ENCODE measurements at places on chromosomes 13 and 19. TPM values are rescaled to one million over a fixed set of nuclear protein-coding genes. Genes with fewer than 3 reads are reported as not detected.

KCNJ14 gene
- 1.7 TPM for total RNA-seq

CYP4F2 gene
- not detected for total RNA-seq

ATXN8OS gene
- not detected for total RNA-seq

SHFL gene
- 61.3 TPM for total RNA-seq

PCDH20 gene
- total RNA-seq: not detected

DNA sequence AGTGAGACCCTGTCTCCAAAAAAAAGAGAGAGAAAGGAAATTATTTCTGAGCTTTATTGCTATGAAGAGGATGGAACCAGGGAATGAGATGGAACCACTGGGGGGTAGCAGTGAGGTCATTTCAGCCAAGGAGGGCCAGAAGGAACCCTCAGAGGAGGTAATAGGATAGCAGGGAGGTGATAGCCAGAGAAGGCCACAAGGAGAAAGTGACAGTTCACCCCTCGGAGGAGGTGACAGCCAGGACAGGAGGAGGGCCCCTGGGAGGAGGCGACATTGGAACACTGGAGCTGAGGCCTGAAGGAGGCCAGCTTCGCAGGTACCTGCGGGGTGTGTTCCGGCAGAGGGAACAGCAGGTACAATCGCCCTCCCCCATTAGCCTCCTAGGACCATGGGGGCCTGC, 675 bp upstream of the PGPEP1 start:
- no peak for DNase-seq

DNA sequence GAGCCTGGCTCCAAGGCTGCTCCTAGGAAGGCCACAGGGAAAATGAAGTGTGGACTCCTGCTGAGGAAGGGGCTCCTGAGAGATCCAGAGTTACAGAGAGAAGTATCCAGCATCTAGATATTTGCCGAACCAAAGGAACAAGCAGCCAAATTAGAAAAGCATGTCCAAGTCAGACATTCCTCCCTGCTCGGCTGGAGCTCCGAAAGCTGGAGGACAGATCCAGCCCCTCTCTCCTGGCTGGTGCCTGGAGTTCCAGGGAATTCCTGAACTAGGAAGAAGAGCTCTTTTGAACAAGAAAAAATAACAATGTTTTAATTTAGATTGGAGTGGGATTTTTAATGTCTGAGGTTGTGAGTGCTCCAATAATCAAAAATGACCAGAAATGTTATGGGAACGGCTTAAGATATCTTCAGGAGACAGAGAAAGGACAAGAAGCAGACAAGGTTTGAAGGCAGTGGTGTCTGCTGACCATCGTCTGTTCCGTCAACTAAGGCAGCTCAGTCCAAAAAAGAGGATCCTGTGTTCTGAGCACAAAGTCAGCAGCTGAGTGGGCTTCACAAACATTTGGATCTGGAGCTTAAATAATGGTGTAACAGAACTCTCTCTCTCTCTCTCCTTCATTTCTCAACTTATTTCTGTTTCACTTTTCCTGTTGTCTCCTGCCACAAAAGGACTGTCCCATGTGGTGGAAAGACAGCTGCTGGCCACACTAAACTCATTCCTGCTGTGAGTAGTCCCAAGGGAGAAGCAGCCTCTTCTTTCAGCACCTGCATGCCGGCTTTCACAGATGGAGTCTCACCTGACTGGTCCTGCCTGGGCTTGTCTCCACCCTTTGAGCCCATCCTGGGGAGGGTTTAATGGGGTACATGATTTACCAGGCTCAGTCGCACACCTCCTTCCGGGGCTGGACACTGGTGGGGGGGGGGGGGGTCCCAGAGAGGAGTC, 31.5 kb upstream of the IRS2 start:
- DNase-seq: no peak

- no peak for DNase-seq
These were observed 55.8 kb downstream of the SMARCA4 start for GRCh38 chr19:11016631-11017030.

- no peak for DNase-seq
These were observed 4.3 kb downstream of the RNF113B start for GRCh38 chr13:98172590-98173422.

DNA sequence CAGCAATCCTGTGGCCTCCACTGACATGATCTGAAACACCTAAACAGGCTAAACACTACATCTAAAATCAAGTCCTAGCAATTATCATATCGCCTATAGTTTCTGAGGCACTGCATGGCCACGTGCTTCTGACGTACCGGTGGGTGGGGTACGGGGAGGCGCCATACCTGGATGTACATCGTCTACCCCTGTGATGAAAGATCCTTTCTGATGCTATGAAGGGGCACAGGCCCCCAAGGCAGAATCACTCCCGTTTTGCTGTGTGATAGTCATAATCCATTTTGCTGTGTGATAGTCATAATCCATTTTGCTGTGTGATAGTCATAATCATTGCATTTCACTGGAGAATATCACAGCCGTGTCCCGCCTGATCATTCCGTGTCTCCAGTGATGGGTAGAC, 118.7 kb upstream of the SOX1 start:
- no peak for DNase-seq

DNA sequence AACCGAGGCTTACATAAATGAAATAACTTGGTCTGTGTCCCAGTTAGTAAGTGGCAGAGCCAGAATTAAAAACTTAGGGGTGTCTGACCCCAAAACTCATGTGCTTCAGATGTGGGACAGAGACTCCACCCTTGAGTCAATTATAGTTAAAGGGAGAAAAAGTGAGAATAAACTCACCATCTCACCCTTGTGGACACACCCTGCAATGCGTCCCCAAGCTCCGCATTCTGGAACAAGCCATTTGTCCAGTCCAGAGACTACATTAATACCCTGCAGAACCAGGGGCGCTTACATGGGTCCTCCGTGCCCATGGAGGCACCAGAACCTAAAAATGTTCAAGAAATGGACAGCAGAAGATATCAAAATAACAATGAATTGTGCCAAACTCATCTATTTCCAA, 207.0 kb upstream of the ZNF507 start:
- DNase-seq: no peak

- DNase-seq: no peak
These were observed 22.9 kb downstream of the PPP2R1A start for GRCh38 chr19:52212572-52213255.
